ENCODE measurements at places on chromosomes 13 and 19.

DNA sequence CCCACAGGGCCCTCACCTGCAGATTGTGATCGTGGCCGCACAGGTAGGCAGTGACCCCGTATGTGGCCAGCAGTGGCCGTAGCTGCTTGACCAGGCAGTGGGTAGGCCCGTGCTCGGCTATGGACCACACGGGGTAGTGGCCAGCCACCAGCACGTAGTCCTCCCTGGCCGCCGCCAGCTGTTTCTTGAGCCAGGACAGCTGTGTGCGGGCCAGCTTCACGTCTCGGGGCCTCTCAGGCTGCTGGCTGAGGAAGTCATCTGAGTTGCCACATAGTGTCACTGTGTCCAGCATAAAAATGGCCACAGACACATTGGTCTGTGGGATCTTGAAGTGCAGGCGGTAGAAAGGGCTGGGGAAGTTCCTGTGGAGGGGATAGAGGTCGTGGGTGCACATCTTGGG is 1.2 kb downstream of the ACP5 start:
- DNase-seq, result no peak

DNA sequence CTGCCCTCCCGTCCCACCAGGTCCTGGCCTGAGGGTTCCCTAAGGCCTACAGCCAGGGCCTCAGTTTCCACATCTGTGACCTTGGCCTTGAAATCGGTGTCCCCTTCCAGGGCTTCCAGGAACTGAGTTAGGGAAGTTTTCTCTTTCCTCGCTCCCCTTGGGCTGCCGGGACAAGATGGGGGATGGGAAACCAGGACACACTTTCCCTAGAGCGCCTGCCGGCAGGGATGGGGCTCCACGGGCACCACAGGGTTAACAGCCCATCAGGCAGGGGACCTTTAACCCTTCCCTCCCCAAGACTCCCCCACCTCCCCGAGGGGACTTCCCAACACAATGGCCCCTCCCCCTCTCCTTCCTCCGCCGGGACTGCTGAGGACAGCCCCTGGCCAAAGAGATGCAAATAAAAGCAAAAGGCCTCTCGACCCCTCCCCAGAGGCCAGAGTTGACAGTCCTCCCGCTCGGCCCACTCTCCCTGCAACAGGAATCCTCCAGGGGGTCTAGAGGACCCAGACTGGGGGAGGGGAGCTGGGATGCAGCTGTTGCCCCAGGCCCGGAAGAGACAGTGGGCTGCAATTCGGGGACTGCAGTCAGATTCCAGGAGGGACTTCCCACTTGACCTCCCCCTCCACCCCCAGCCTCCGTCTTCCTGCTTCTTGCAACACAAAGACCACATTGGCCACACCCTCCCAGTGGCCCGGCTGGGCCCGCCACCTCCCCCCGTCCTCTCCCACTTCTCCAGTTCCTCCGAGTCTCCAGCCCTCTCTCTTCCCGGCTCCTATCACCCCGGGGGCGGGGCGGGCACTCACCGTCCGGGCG is 3.4 kb downstream of the BBC3 start:
- DNase-seq, result no peak

DNA sequence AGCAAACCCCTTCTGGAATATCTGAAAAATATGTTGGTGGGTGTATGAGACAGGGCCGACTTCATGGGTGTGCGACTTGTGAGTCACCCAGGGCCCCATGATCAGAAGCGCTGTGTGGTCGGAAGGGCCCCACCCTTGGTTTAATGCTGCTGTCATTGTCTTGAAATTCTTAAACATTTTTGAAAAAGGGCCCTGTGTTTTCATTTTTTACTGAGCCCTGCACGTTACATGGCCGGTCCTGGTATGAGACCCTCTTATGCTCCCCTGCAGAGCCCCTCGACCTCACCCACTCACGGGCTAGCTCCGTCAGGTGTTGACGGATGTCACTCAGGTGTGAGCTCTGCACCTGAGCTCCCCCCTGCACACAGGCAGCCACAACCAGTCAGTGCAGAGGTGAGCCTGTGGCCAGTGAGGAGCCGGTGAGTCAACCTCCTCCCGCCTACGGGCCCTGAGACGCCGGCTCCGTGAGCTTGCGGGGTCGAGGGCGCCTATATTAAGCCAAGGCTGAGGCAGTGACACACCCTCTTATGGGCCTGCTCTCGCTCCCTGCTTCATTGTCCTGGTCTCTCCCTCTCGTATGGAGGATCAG is 27.7 kb downstream of the GADD45B start:
- no peak for DNase-seq

DNA sequence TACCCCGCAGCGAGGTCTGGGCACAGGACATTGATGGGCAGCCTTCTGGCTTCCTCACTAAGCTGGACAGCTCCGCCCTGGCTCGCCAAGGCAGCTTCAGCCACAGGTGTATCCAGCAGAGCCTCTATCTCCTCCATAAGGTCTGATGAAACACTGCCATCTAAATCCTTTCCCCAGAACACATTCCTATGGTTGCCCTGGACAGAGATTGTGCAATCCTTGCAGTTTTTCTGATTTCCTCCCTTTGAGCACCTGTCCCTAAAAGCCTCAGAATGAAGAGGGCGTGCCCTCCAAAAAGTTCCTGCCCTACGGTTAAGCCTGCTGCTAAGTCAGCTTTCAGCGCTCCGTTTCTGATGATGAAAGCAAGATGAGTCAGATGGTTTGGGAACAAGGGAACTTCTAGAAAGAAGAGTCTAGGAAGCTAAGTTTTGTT is 21.0 kb downstream of the CLEC4M start:
- no peak for DNase-seq

- no peak for DNase-seq
These were observed 4.5 kb downstream of the MAMSTR start for GRCh38 chr19:48714759-48715675.

DNA sequence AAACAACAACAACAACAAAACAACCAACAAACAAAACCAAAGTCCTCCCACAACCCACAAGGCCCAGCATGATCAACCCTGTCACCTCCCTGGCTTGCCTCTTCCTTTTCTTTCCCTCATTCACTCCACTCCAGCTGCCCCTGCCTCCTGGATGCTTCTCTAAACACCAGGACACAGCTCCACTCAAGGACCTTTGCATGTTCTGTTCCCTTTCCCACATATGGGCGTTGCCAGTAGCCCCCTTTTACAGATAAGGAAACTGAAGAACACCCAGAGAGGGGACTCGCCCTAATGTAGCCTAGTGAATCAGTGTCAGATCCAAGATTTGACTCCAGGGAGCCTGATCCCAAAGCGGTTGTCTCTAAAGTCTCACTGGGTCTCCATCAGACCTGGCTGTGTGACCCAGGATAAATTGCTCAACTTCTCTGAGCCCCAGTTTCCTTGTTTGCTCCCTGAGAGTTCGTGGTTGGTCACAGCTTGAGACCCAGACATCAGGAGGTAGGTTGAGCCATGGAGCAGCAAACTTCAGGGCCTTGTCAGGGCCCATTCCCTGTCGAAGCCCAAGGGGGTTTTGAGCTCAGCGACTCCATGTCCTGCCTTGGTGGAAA is 3.0 kb upstream of the DOCK6 start:
- no peak for DNase-seq

- peak; percentile 52 for DNase-seq
These were observed 8.7 kb upstream of the ATP12A start for GRCh38 chr13:24671386-24672113.

DNA sequence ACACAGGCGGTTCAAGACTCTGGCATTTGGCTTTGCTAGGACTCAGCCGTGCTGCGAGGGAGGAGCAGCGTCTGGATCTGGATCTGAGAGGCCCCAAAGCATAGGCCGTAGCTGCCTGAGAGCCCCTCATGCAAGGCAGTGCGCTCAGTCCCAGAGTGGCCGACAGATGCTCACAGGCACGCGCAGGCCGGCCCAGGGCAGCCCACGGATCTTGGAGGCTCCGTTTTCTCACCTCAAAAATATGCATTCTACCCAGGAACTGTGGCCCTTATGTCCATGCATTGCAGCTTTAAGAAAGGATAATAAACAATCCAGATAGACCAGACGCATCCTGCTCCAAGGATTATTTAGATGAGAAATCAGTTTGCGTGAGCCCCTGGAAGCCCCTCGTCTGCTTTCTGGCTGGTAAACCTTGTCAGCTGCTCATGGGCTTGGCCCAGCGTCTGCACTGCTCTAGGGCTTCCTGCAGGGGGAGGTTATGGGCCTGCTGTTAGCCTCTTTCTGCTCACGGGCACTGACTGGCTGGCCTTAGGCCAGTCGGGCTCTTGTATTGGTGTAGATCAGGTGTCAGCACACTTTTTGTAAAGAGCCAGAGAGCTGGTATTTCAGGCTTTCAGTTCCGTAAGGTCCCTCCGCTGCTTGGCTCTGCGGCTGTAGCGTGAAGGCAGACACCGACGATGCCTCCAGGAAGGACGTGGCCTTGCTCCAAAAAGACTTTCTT is 24.2 kb downstream of the TEX29 start:
- peak; percentile 89 for DNase-seq

GRCh38 chr13:111006506-111007031 is 91.7 kb upstream of the ANKRD10 start:
- DNase-seq, result no peak

DNA sequence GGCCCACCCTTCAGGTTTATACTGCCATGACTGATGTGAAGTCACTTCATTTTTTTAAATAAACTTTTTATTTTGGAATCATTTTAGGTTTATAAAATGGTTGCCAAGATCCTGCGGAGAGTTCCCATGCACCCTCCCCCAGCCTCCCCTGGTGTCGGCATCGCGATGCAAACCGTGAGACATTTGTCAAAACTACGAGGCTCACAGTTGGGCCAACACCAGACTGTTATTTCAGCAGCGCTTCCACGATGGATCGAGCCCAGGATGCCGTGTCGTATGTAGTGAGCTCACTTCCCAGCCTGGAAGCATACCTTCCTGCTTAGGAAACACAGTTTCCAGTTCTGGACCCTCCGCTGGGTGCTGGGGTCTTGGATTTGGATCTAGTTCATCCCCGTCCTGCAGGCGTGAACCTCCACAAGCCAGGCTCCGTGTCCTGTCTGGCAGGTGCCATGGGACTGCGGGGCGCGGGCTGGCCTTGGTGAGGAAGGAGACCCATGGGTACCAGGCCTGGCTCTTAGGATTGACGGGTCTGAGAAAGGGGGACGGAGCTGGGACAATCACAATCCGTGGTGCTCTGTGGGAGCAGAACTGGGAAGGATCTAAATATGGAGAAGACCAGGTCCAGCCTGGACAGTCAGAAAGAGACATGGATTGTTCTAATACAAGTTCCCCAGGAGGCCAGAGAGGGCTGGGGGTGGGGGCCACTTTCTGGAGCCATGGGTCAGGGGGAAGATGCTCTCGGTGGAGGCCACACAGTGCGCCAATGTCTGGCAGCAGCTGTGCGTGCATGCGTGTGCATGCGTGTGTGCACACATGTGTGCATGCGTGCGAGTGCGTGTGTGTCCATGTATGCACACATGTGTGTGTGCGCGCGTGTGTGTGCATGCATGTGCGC is 2.4 kb upstream of the SBK2 start:
- no peak for DNase-seq

GRCh38 chr19:19578252-19578651 is 40.2 kb downstream of the CILP2 start:
- DNase-seq, result peak; percentile 95
